ENCODE measurements at places on chromosomes 4 and X.

DNA sequence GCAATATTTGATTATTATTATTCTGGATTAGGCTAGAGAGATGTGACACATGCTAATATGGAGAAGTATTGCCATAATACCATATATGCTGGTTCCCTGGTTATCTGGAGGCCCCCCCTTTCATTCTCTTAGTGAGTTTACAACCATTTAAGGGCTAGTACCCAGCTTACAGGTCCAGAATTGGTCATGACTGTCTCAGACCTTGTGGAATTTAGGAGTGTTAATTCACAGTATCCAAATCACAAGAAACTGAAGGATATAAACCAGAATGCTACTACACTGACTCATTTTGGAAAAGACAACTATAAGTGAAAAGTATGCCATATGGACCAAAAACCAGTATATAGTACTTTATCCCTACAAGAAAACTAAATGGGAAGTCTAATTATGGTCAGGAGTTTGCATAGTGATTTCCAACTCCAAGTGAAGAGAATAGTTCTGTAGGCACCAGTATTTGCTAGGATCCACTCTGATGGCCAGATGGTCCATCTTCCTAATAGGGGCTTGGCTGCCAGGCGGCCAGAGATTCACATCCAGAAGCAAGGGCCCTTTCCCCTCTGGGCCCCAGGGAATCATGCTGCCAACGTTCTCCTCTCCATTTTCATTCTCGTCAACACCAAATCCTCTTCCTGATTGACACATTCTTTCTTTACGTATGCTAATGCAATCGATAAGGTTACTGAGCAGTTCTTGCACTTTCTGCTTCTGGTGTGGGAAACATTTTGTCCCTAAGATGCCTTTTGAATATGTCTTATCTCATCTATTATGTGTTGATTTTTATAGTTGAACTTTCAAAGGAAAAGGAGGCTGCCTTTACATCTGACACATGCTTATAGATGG is 123.6 kb downstream of the SHROOM3 start:
- no peak for DNase-seq

GRCh38 chr4:17335371-17335770 is 176.5 kb downstream of the QDPR start:
- DNase-seq, result no peak

GRCh38 chr4:187276736-187277408 is 553.2 kb upstream of the FAT1 start:
- DNase-seq, result peak; percentile 2

GRCh38 chr4:139799615-139800014 is 134.0 kb downstream of the MGST2 start:
- no peak for DNase-seq

DNA sequence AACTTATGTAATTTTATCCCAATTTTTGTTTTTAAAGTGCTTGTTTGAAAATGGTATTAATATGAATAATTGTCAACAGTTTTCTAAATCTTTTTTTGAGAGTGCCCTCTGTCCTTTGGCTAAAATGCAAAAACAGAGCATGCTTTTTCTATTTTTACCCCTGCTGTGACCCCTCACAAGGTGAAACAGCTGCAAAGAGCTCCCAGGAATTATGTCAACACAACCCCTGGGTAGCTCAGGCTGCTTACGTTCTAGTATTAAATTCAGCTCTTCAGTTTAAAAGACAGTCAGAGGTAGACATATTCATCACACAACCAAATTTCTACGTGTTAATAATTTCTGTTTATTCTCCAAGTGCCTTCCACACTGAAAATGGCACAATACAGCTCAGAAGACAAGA is 367.5 kb downstream of the PRDM5 start:
- no peak for DNase-seq

DNA sequence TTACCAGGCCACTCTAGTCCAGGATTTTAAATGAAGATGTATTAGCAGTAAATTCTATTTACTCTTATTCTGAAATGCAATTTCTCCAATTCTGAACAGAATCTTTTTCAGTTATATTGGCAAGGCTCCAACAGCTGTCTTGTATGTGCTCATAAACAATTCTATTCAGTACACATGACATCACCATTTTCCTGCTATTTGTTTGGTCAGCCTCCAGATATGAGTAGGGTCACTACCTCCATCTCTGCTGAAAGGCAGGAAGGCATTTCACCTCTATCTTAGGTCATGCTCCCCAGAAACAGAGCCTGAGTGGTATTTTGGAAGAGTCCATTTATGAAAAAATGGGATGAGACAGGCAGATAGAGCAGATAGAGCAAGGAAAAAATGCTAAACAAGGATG is 151.1 kb upstream of the ADGRL3 start:
- no peak for DNase-seq

DNA sequence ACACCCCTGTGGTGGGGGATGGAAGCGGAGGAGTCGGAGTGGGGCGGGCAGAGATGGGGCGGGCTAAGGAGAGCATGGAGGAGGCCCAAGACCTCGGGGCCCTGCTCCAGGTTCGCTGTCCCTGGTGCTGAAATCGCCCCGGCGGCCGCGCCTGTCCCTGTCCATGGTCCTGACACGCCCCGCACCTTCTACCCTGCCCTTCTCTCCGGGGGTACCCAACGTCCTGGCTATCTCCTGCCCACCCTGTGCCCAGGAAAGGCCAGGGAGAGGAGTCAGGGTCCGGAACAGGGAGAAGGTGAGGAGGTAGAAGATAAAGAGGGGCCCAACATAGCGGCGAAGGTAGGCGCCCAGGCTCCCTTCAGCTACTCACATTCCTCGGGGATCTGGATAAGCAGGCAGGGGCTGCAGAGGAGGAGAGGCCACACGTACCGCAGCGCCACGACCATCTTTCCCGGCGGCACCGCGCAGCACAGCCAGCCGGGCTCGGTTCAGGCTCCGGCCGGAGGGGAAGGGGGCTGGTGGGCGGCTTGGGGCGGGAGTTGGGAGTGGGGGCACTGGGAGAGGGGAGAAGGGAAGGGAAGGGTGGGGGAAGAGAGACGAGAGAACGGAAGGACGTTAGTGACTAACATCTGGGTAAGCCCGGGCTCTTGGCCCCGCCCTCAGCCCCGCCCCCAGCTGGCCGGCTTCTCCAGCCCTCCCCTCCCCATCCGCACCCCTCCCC is 10.4 kb downstream of the L1CAM start:
- DNase-seq, result peak; percentile 29

- no peak for DNase-seq
These were observed 27.8 kb upstream of the SMIM10 start for GRCh38 chrX:134963041-134963440.

GRCh38 chr4:188606635-188607034 is 467.4 kb downstream of the TRIML1 start:
- no peak for DNase-seq

- DNase-seq, result peak; percentile 99
These were observed 39.1 kb upstream of the TMEM184C start for GRCh38 chr4:147578051-147578476.

- peak; percentile 34 for DNase-seq
These were observed 681.4 kb downstream of the GABRG1 start for GRCh38 chr4:45442466-45442865.

- DNase-seq, result peak; percentile 81
These were observed 15.6 kb upstream of the ASMTL start for GRCh38 chrX:1468250-1468772.

DNA sequence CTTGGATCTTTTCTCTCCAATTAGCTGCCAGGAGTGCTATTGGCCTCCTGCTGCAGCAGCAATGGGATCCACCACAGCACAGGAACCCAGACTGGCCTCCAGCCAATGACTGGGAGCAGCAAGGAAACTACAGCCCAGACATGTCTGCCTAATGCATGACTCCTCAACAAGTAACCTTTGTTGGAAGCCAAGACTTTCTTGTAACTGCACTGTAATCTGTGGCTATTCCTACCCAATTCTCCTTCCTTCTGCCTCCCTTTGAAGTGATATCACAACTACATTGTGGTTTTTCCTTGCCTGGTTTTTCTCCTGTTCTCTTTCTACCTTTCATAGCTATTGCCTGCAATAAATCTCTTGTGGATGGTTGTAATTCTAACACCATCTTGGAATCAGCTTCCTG is 39.8 kb downstream of the SNCA start:
- DNase-seq, result peak; percentile 28

DNA sequence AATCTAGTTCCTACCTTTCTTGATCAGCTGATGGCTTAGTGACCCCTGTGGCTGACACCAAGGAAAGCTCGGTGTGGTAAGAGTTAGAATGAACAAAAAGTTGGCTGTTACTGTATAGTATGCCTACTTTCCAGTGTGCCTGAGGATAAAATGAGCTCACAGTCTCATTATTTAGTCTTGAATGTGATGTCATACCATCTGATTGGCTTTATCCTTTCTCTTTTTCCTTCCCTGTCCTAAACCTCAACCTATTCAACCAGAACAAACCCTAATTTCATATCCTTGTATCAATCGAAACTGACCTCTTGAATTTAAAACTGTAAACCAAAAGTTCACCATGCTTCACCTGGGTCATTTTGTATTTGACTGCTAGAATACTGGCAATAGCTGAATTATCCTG is 156.4 kb downstream of the PPARGC1A start:
- peak; percentile 76 for DNase-seq

DNA sequence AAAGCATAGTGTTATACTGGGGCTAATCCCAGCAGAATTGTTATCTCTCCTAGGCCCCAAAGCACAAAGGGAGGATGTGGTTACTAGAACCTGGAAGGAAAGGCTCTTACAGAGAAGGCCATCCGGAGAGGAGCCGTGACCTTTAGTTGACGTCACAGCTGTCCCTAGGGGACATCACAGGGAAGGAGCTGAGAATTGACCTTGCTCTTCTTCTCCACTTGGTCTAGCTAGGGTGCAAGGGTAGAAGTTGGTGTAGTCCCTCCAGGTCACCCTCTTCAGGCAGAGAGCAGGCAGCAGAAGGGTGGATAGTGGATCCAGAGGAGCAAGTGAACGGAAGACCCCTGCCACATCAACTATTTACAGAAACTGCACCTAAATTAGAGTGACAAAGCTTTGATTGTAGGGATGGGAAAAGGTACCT is 22.8 kb upstream of the FGF2 start:
- DNase-seq, result no peak

DNA sequence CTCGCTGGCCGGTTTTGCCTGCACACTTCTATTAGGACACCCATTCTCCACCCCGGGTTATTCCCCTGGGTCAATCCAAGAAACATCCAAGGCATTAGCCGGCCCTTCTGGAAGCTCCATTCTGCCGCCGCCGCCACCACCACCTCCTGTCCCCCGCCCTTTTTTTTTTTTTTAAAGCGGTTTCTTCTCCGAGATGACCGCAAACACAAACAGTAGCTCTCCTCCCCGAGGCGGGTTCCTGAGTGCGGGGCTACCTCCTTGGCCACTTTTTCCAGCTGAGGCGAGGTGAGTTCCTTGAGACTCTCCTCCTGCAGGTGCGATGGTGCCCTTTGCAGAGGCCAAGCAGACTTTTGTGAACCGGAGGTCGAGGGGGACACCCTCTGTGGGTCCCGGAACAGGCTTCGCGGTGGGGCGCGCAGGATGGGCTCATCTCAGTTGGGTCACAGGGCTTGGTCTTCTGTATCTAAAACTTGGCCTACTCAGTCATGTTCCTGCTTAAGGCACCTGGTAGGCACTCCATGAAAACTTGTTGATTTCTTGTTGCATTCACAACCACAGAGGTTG is 930 bp downstream of the NWD2 start:
- no peak for DNase-seq

- peak; percentile 59 for DNase-seq
These were observed 99.2 kb upstream of the TENM3 start for GRCh38 chr4:182143822-182144625.

- DNase-seq, result no peak
These were observed 34.0 kb upstream of the AMOT start for GRCh38 chrX:112874614-112875013.

GRCh38 chr4:122977103-122977502 is 54.7 kb upstream of the NUDT6 start:
- no peak for DNase-seq

DNA sequence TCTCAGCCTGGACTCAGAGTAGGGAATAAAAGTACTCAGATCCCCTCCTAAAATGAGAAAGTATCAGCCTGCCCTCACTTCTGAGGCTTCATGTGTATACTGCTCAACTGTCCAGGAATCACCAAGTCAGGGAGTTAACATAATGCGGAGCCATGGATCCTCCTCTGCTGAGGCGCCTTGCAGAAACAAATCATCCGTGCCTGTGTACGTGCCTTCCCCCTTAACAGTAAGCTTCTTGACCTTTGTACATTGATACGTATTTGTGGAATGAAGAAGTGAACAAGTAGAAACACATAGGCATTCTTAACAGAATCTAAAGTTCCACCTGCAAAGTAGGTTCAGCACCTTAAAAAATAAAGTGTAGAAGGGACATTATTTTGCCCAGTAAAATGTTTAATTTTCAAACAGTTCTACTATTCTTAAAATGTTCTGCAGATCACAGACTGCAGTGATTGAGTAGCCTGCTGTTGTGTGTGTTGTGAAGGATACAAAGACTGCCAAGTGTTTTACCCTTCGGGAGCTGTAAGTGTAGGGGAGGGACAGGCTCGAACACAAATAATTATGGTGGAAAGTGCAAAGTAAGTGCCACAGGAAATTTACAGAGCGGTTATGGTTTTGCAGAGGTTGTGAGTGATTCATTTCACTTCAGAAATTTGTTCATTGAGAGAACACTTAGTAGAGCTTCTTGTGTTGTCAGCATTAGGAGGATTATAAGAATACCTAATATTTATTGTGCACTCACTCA is 61.9 kb downstream of the ARHGAP10 start:
- peak; percentile 63 for DNase-seq
